Suppressor macrophage (primary cell): ENCODE measurements at places on chromosomes 1 and 21.

- peak; percentile 56 for DNase-seq
Observed at GRCh38 chr21:26130249-26130881, 40.2 kb downstream of the APP start.

- DNase-seq = no peak
Observed at GRCh38 chr21:42631142-42631541, 22.3 kb upstream of the PDE9A start.

DNA sequence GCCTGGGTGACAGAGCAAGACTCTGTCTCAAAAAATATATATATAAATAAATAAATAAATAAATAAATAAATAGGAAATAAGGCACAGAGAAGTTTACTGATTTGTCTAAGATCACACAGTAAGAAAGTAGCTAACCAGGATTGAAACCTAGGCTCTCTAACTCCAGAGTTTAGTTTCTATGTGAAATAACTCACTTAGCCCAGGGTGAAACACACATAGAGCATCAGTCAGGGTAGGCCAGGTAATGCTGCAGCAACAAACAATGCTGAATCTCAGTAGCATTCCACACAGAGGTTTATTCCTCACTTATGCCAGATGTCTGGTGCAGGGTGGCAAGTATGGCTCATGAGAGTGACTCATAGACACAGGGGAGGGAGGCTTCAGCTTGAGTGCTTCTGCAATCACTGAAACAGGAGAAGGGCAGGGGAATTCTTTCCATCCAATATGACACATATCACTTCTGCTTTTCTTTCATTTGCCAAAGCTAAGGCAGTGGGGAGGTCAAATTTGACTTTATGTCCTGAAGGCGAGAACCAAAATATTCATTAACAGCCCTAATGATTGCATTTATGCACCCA lies 37.1 kb upstream of the KANK4 start:
- DNase-seq = peak; percentile 95

DNA sequence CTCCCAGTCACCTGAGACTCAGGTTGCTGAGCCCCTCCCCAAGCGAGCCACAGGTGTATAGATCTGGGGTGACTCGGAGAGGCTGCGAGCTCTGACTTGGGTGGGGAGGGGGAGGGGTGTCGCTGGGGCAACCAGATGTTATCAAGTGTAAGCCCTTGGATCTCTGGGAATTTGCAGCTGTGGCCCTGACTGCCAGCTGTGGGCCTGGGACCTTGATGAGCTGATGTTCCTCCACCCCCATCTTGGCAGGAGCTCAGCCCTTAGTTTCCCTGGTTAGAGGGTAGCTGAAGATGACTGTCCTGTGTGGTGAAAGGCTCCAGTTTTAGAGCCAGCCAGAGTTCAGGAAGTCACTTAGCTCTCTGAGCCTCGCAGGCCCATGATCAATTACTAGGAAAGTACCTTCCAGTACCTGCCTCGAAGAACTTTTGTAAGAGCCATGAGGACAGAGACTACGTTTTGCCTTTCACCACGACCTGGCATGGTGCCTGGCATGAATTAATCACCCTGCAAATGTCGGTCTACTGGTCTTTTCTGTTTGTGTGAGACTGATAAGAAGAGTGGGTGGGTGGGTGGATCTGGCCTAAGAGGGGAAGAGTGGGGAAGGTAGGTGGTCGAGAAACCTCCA lies 55.8 kb downstream of the YARS1 start:
- DNase-seq = no peak

DNA sequence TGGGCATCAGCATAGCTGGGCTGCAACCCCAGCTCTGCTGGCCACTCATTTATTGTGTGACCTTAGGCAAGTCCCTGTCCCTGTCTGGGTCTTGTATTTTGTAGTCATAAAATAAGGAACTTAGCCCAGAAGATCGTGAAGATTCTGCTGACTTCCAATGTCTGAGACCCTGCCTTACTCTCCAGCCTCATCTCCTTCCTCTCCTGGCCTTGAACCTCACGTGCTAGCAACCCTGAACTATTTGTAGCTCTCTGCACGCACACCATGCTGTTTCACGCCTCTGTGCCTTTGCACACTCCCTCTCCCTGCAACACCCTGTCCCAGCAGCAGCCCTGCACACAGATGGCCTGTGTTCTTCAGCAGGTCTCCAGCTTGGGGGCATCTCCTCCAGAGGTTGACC lies 121.1 kb downstream of the LACTBL1 start:
- DNase-seq = peak; percentile 85

DNA sequence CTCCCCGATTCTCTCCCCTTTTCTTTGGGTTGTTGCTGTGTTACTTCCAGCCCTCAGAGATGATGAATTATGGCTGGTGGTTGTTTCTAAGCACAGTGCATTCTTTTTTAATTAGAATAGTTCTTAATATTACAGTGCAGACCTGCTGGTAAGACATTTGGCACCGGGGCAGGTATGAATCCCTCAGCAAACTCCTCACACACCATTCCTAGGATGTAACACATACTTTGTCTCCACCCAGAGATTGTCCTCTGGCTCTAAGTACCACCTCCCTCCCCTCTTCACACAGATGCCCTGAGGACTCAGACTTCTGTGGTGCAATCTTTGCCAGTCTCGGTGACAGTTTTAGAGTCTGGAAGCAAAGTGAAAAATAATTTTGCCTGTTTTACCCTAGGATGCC lies 143.1 kb downstream of the HLX start:
- DNase-seq = no peak

- no peak for DNase-seq
Observed at GRCh38 chr1:56754708-56755479, 64.3 kb downstream of the FYB2 start.

DNA sequence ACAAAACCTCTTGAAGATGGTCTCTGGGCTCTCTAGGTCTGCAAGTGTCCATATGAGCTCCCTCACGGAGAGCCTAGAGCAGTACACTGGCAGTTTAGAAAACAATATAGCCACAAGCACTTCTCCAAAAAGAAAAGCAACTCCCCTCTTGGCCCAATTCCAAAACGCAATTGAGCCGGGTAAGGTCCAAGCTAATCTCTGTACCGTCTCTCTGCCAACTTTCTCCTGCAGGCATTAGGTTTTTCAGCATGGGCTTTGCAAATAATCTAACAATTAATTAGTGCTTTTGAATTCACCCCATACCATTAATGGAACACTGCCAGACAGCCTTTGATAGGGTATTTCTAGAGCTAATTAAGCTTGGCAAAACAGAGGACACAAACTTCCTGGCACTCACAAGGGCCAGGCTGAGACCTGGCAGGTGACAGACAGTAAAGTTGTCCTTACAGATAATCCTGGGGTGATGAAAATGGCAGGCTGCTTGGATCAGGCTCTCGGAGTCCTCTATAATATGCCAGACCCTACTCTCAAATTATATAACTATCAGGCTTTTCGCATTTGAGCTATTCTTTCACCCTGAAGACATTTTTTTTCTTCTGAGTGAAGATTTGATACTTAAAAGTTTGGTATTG lies 39.8 kb downstream of the TGFBR3 start:
- DNase-seq = peak; percentile 24

GRCh38 chr1:26690576-26691031 lies 5.2 kb upstream of the ARID1A start:
- no peak for DNase-seq

DNA sequence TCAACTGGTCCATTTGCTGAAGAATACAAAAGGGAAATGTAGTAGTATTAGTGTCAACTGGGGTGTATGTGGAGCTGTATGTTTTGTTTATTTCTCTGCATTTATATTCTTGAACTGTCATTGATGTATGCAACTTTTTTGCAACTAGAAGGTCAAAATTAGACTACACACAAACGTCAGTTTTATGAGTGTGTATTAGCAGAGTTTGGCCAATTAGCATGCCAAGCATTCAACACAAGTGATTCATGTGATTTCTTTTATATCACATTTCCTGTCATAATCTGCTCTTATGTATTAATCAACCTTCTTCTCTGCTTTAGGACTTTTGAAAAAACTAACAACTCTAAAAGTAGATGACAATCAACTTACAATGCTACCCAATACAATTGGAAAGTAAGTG lies 211.1 kb downstream of the LRRC40 start:
- DNase-seq = no peak
